ENCODE measurements at places on chromosomes 7 and 10.

- DNase-seq: no peak
Observed at GRCh38 chr10:97012470-97012869, 173.3 kb downstream of the SLIT1 start.

DNA sequence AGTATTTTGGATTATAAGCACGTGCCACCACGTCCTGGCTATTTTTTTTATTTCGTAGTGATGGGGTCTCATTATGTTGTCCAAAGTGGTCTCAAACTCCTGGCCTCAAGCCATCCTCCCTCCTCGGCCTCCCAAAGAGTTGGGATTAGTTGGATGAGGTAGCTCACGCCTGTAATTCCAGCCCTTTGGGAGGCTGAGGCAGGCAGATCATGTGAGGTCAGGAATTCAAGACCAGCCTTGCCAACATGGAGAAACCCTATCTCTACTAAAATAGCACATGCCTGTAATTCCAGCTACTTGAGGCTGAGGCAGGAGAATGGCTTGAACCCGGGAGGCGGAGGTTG lies 21.8 kb upstream of the YWHAG start:
- DNase-seq: no peak

- no peak for DNase-seq
Observed at GRCh38 chr7:146702898-146703297, 586.3 kb downstream of the CNTNAP2 start.

- no peak for DNase-seq
Observed at GRCh38 chr10:132175408-132175807, 11.3 kb upstream of the DPYSL4 start.

DNA sequence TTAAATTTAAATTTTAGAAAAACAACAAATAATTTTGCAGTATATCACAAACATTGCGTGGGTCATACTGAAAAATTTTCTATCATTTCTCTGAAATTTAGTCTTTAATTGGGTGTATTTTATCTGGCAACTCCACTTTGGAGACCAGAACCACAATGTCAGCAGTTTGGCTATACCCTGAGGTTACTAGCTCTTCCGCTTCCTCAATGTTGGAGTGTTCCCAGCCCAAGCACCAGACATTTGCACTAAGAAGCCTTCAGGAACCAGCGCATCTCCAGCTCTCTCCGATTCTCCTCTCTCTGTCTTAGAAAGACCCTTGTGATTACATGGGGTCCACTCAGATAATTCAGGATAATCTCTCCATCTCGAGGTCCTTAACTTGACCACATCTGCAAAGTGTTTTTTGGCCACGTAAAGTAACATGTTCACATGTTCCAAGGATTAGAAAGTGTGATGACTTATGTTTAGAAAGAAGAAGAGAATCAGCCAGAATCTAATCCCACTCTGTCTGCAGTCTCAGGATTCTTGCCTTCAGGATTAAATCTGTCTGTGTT lies 43.1 kb upstream of the ADRB1 start:
- no peak for DNase-seq

DNA sequence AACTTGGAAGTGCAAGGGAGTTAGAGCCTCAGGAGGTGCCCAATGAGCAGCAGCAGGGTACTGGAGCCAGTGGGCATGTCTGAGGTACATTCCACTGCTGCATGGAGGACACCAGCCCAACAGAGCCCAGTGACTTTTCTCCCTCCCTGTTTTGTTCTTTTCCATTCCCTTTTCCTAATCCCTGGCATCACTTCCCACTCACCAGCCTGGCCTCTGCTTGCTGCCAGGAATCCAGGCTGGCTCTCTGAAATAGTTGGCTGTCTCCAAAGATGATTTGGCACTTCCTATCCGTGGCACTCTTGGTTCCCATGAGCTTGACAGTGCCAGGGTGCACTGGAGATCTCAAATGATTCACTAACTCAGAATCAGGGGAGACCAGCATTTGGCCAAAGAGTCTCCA lies 97.7 kb upstream of the ZPBP start:
- DNase-seq: no peak

Data from gastrocnemius medialis (tissue), 4 donors.